SHP77 (cell line): ENCODE measurements at places on chromosomes 11 and 22.

DNA sequence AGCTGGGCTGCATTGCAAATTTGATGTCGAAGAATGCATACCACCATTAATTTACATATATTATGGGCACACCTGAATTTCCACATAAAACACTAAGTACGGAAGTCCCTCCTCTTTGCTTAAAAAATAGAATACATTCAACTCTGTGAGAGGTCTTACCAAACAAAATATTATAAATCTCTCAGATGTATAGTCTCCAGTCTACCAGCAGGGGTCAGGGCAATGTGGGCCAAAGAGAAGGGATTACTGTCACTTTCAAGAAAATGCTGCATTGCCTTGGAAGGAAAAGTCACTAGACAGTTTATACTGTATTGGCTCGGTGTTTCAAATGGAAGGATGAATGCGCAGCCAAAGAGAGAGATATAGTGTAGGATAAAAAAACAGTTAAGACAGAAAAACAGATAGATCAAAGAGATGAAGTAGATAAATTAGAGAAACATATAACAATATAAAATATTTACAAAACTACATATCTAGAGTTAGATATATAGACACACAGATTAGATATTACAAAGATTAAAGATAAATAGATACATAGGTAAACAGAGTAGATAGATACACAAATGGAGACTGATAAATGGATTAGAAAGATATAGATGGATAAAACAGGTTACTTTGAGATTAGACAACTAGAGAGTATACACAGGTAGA is 20.9 kb downstream of the SERGEF start:
- DNase-seq = no peak

DNA sequence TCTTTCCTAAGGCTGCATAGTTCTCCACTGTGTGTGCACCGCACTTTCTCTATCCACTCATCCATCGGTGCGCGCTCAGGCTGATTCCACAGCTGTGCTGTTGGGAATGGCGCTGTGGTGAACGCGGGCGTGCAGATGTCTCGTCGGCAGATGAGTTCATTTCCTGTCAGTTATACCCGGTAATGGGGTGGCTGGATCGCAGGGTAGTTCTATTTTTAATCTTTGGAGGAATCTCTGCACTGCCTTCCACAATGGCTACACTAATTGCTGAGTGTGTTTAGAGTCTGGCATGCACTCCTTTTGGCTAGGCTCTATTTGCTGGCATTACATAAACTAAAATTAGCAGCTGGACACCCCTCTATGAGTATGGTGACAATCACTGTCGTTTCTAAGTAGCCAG is 27.9 kb upstream of the KRTAP5-7 start:
- no peak for DNase-seq

DNA sequence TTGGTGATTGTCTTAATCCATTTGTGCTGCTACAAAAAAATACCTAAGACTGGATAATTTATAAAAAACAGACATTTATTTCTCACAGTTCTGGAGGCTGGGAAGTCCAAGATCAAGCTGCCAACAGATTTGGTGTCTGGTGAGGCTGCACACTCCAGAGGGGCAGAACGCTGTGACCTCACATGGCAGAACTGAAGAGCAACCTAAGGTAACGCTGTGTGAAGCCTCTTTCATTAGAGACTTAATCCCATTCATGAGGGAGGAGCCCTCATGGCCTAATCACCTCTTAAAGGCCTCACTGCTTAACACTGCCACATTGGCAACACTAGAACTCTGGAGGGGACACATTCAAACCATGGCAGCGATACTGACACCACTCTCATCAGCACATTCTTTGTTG is 42.7 kb upstream of the BIRC3 start:
- DNase-seq = no peak

DNA sequence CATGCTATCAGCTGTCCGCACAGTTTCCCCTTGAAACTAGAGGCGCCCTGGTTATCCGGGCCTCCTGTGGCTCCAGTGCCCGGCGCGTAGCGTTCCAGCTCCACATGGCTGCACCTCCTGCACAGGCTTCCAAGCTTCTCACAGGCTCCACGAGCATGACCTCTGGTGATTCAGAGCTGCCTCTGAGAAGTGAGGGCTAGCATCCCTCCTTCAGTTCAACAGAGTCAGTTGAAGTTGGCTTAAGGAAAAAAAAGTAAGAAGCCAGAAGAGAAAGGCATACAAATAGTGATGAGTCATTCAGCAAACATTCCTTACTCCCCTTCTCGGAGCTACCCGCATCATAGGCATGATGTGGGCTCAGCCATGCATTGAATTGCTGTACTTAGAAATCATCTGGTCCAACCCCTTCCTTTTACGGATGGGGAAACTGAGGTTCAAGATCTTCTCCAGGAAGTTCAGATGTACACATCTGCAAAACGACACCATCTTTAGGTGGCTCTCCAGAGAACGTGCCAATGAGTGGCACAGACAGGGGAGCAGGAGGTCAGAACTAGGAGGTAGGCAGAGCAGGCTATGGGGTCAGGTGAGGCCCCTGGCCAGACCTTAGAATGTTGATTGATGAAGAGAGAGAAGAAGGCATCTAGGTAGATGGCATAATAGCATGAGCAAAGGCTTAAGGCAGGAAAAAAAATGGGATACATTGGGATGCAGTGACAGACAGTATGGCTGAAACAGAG is 216.3 kb upstream of the TBCEL start:
- no peak for DNase-seq

- no peak for DNase-seq
These were observed 29.8 kb upstream of the OR56B4 start for GRCh38 chr11:6077723-6078122.

DNA sequence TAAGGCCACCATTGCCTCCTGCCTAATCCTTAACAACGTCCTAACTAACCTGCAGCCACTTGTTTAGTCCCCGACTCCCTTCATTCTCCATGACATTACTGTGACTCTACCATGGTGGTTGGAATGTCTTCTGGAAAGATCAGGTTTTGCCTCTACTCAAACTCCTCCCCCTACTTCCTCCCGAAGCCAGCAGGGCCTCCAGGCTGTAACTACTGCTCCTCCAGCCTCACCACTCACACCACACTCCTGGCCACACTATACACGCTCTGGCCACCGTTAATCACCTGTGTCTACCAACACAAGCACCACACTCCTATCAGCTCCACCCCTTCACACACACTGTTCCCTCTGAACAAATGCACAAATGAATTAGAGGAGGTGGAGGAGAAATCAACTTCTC is 69.2 kb downstream of the PACSIN2 start:
- DNase-seq = no peak

GRCh38 chr22:31105282-31105929 is 2.0 kb downstream of the SELENOM start:
- no peak for DNase-seq

DNA sequence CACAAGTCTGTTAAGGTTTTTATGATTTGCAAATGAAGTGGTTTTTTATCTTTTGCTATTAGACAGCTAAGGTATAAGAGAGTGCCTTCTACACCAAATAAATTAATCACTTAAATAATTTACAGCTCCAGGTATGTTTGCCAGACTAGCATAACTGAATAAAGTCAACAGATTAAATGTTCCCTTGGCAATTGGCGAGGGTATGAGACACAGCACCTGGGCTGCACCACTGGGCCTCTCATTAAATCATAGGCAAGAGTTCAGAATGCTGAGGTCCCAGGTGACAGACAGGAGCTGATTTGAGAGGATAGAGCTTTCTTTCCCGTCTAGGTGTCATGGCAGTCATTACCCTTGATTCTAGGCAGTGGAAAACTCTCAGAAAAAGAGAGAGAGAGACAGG is 62.6 kb upstream of the WT1 start:
- DNase-seq = no peak

- peak; percentile 0 for DNase-seq
These were observed 95.0 kb downstream of the AASDHPPT start for GRCh38 chr11:106172386-106172991.

DNA sequence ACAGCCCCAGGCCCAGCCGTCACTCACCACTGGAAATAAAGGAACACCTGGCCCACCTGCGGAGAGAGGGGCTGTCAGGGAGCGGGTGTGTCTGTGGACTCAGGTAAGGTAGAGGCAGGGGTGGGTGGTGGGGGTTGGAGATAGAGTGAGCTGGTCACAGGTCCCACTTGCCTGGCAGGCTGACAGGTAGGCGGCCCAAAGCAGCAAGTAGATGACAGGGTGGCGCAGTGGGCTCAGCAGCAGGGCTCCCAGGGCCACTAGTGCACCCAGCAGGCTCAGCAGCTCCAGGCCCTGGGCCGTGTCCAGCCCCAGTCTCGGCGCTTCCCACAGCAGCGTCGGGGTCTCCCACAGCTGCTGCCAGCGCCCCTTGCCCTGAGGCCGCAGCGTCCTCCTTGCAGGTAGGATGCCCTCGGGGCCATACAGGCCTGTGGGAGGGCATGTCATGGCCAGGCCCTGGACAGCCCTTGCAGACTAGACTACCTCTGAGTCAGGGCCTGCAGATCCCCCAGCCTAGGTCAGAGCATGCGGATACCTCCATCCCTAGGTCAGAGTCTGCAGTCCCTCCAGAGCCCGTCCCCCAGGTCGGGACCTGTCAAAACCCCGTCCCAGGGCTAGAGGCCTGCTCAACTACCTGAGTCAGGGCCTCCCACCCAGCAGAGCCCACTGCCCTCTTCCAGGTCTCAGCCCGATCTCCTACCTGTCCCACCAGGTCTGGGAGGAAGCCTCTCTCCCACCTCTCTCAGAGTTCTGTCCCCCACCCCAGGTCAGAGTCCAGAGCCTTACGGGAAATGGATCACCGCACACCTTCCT is 686 bp downstream of the LMF2 start:
- no peak for DNase-seq

- no peak for DNase-seq
These were observed 144.0 kb upstream of the GRK3 start for GRCh38 chr22:25420471-25420924.

GRCh38 chr11:104092744-104093143 is 56.3 kb downstream of the DDI1 start:
- no peak for DNase-seq

GRCh38 chr11:14587258-14587657 is 56.3 kb upstream of the PDE3B start:
- no peak for DNase-seq

- DNase-seq = no peak
These were observed 185.0 kb downstream of the NELL1 start for GRCh38 chr11:20854215-20854955.

- DNase-seq = no peak
These were observed 104.0 kb downstream of the ARHGAP42 start for GRCh38 chr11:100791103-100791502.

DNA sequence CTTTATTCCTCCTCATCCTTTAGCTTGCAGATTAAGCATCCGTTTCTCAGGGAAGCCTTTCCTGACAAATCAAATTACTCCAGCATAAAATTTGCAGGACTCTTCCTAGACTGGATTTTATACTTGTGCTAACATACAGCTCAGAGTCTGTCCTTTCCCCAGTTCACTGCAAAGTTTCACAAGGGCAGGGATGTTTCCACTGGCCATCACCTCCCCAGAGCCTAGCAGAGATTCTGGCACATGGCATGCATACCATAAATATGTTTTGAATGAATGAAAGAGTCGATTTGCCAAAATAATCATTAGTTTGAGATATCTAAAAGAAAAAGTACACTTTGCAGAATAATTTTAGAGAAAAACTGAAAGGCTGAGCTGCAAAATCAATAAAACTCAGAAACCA is 10.6 kb downstream of the MSANTD4 start:
- DNase-seq = no peak

DNA sequence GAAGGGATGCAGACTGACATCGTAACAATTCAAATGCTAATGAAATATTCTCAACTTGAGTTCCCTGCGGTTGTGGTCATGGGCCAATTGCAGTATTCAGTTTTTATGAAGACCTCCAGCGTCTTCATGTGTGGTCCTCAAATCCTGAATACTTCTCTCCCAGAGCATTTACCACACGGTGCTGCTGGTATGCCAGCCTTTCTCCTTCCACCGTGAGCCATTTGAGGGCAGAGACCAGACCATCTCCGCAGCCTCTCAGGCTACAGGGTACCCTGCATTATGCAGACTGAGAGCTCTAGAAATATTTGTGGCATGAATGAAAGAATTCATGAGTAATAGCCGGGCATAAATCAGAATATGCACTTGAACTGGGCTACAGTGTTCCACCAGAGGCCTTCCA is 289.7 kb downstream of the ST3GAL4 start:
- DNase-seq = no peak

- no peak for DNase-seq
These were observed 47.8 kb downstream of the COPB1 start for GRCh38 chr11:14451825-14452224.

- no peak for DNase-seq
These were observed 315.5 kb downstream of the NTM start for GRCh38 chr11:131685906-131686305.

- no peak for DNase-seq
These were observed 257.4 kb upstream of the UBASH3B start for GRCh38 chr11:122398167-122398566.

DNA sequence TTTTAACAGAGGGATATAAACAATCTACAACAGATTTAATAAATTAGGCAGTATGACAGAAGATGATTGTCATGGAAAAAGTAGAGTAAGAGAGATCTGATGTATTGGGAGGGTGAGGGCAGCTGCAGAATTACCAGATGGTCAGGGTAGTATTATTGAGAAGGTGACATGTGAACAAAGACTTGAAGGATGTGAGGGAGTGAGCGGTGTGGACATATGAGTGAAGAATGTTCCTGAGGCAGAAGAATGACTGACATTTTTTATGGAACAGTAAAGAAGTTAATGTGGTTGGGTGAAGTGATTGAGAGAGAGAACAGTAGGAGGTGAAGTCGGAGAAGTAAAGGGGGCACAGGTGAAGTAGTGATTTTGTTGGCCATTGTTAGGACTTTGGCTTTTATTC is 42.4 kb upstream of the HIPK3 start:
- DNase-seq = no peak

GRCh38 chr11:95253141-95253540 is 22.1 kb upstream of the SESN3 start:
- no peak for DNase-seq

GRCh38 chr22:19266547-19267086 is 24.9 kb downstream of the CLTCL1 start:
- no peak for DNase-seq

- no peak for DNase-seq
These were observed 110.3 kb downstream of the WNT7B start for GRCh38 chr22:45866646-45867117.

- DNase-seq = no peak
These were observed 47.0 kb upstream of the ISX start for GRCh38 chr22:35018995-35019394.

GRCh38 chr11:104999721-105000120 is 23.2 kb downstream of the CASP5 start:
- no peak for DNase-seq

DNA sequence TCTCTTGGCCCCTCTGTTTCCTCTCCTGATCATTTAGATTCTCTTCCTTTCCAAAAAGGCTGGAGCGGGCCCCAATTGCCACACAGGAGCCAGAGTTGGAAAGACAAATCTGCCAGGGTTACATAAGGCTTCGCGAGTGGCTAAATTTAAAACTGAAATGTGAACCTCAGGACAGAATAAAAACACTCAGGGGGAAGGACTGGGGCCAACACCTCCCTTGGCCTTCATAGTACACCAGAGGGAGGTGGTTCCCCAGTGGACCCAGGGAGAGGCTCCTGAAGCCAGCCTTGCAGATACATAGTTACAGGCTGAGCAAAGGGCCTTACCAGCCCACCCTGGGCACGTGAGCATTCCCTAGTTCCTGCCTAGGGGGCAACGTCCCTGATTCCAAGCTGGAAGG is 150.1 kb downstream of the MN1 start:
- no peak for DNase-seq
